ENCODE measurements at places on chromosomes 5 and 9. TPM values are rescaled to one million over a fixed set of nuclear protein-coding genes. Genes with fewer than 3 reads are reported as not detected.

FGFR4 gene
- total RNA-seq, result 0.68 TPM

SLC36A3 gene
- total RNA-seq, result not detected

PHYHD1 gene
- total RNA-seq, result 3.7 TPM

ITGA1 gene
- total RNA-seq, result 88.9 TPM

SLC4A9 gene
- total RNA-seq, result not detected
